ENCODE measurements at places on chromosomes 7 and 10.

- DNase-seq, result no peak
Measured at GRCh38 chr10:129511086-129511485, 44.0 kb downstream of the MGMT start.

DNA sequence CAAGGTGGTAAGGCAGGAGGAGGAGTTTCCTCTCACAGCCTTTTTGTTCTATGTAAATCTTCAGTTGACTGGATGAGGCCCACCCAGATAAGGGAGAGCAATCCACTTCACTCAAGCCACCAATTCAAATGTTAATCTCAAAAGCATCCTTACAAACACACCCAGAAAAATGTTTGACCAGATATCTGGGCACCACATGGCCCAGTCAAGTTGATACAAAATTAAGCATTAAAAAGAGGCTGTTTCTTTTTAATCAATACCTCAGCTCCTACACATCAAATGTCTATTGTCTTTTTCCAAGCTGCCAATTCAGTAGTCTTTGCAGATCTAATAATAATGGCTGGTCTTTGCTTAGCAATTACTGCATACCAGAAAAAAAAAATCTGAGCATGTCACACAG is 18.0 kb upstream of the LYZL1 start:
- DNase-seq, result no peak

DNA sequence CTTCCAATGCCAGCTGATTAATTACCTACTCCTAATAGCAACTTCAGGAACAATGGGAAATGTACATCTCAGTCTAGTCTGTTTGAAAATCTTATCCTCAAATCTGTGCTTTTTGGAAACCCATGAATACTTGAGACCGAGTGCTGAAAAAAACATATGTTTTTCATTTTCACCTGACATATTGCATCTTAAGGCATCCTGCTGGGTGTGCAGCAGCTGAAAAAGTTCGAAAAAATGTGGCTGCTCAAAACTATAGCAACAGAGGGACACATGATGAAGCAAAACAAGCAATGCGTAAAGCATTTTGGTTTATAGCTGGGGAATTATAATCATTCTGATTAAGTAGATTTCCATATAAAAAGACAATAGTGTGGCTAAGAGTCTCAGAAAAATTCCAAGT is 218.0 kb downstream of the CREB5 start:
- no peak for DNase-seq

GRCh38 chr10:73359492-73359891 is 828 bp upstream of the CFAP70 start:
- DNase-seq, result no peak

DNA sequence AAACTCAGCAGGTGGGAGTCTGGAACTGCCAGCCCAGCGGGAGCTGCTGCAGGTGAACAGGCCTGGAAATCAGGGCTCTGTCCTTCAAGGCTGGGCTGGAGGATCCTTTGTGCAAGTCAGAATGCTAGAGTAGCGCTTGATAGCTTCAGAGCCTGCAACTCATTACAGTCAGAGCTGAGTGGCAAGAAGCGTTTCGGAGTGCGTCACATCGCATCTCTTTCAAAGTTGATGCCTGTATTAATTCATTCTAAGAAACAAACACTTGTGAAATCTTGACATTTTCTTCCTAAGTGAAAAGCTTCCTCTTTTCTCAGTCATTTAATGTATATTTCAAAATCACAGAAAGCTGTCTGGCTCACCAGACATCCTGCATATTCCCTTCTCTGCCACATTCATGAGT is 121.2 kb upstream of the NPS start:
- no peak for DNase-seq

DNA sequence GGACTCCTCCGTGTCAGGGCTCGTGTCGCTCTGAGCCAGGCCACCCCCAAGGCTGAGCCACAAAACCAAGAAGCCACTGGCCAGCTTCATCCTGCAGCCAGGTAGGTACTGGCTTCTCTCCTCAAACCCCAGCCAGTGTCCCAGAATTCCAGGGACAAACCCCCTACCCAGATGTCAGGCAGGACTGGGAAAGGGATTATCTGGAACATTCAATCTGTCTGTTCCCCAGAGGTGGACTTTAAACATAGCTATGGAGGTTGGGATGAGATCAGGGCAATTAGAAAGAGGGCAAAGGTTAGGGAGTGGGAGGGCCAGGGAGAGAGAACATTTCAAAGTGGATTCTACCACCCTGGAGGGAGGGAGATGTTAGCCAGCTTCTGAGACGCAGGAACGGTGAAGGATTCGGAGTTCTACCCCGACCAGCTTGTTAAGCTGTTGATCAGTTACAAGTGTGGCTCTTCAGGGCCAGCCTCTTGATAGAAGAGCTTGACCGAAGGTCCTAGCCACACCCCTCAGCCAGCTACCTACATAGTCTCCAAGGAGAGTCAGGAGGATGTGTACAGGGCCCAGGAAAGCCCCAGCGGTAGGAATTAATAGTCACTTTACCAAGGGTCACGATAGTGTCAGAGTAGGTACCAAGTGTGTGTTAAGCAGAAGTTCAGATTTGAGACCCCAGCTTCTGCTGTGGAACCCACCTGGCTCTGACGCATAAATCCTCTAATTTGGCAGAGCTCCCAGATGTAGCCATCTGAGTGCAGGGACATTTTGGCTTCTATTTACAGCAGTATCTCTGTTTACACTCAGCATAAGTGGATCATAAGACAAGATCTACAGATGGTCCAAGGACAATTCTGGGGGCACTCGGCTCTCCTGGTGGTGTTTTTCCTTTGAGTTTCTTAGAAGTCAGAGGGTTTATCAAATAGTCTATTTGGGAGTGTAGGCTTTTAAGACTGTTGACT is at the start of gene PLA2G12B:
Gene PLA2G12B, minus strand, starts transcription at position 211 of the 959 bp plus-strand sequence. Its CDS starts 121 bp downstream, at position 90.
- DNase-seq, result no peak

DNA sequence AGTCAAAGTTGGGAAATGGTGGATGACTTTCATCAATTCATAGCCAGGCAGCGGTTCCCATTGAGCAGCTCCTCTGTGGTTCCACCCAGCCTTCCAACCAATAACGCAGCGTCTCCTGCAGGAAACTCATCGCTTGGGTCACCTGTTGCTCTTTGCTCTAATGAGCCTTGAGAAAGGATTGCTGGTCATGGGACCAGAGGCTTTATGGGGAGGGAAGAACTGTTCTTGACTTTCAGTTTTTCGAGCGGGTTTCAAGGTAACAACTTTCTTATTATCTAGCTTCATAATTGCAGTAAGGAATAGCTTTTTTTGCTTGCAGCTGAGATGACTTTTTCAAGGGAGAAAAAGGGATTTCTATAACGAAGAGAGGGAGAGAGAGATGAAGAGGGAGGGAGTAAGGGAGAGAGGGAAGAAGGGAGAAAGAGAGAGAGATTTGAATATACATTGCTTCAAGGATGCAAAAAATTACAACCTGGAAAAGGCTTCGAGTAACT is 405 bp upstream of the ENTPD1 start:
- no peak for DNase-seq

DNA sequence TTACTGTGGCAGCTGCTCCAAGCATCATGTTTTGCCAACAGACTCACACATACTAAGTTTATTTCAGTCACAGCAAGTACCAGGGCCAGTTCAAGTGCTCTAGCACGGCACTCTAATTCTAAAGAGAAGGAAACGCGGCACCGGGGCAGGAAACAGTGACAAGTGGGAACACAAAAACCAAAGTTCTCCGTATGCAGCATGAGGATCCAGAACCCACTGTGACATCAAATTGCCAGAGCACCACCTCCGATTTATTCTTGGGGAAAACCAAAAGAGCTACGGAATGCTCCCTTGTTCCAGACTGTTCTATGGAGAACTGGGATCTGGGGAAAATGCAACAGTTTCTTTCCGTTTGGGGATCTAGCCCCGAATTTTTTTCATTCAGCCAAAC is 448 bp upstream of the PTER start:
- no peak for DNase-seq

DNA sequence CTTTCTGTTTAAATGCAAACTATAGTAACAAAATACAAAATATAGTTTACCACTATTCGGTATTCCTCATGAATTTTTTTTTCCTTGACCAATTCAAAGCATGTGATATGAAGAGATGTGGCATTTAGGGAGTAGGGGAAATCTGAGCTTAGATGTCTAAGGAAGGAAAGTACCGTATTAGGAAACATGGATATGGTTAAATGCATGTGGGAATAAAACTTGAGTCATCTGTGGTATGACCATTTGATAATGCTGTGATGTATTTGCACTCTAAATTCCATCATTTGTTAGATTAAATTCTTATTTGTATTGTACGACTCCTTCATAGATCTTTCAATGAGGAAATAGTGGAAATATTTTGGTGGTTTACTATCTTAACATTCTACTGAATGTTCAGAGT is 19.7 kb downstream of the AHR start:
- no peak for DNase-seq
